ENCODE measurements at places on chromosomes 13 and 19. TPM values are rescaled to one million over a fixed set of nuclear protein-coding genes. Genes with fewer than 3 reads are reported as not detected.

GRCh38 chr19:52094526-52095130 is 937 bp downstream of the ZNF841 start:
- DNase-seq, result no peak

GRCh38 chr13:98918771-98919170 is 59.1 kb downstream of the DOCK9 start:
- DNase-seq, result no peak

DNA sequence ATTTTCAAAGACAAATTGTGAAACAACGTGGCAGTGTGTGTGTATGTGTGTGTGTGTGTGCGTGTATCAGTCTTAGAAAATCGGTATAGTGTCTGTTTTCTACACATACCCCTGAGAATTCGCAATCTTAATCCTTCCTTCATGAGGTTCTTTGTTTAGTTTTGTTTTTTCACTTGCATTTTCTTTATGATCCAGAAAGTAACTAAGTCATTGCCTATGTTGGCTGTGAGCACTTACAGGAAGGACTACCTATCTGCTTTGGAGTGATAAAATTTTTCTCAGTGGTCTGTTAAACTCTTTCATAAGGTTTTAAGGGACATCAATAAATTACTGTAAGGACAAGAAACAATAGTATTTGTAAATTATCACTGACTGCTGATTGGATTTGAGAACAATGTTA is 1587.1 kb downstream of the PCDH9 start:
- no peak for DNase-seq

DNA sequence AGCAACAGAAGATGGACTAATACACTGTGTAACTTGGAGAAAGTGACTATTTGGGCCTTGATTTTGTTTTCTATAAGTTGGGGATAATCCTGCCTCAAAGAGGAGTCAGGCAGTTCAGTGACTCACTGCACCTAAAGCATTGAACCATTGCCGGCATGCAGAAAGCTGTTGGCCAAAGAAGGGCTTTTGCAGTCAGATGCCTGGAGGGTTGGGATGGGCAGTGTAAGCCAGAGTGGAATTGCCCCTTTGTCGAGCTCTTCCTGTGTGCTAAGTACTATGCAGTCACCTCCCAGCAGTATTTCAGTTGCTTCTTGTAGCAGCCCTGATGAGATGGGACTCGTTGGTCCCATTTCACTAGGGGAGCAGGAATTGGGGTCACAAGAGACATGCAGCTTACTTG is 11.1 kb downstream of the ZNF473 start:
- DNase-seq, result no peak

GRCh38 chr13:45119469-45119990 is 780 bp upstream of the GTF2F2 start:
- peak; percentile 16 for DNase-seq

DNA sequence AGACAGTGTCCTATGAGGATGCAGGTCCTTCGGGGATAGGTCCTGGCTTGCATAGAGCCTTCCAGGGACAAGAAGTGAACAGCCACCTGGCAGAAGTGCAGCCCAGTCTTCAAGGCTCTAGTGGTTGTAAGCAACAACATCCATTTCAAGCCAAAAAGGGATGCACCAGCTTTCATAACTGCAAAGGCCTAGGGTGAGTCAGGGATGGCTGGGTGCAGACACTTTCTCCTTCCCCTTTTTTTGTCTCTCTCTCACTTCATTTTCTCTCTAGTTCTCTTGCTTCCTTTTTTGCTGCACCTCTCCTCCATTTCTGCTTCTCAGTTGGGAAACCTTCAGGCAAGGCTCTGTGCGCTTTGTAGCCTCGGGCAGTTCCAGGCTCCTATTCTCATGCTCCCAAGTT is 196.2 kb upstream of the ZNF536 start:
- no peak for DNase-seq

GRCh38 chr19:7921302-7921966 is 1.3 kb downstream of the SNAPC2 start:
- no peak for DNase-seq

- peak; percentile 42 for DNase-seq
These were observed 1.4 kb downstream of the STK11 start for GRCh38 chr19:1206864-1207450.

GRCh38 chr13:52994051-52994450 is 34.6 kb upstream of the OLFM4 start:
- DNase-seq, result no peak

- DNase-seq, result no peak
These were observed 27.3 kb upstream of the IL17D start for GRCh38 chr13:20676213-20676612.

FSD1 gene
- total RNA-seq, result 1.4 TPM

NCAN gene
- not detected for total RNA-seq

ALOX5AP gene
- 59.7 TPM for total RNA-seq

DOHH gene
- total RNA-seq, result 12.8 TPM

SMIM24 gene
- total RNA-seq, result not detected

SEMA6B gene
- 0.37 TPM for total RNA-seq
